Activated CD4-positive, alpha-beta T cell treated with anti-CD3 and anti-CD28 coated beads, Interleukin-2, amount 50 U/mL, for 16 hours (primary cell): ENCODE measurements at places on chromosomes 11 and 22.
A peak's percentile ranks its signal among the peaks of the same experiment; 100 is the strongest.

- no peak for DNase-seq
Measured at GRCh38 chr11:117905524-117905923, 23.7 kb downstream of the TMPRSS13 start.

- DNase-seq = no peak
Measured at GRCh38 chr11:76753449-76753848, 29.7 kb upstream of the TSKU start.

DNA sequence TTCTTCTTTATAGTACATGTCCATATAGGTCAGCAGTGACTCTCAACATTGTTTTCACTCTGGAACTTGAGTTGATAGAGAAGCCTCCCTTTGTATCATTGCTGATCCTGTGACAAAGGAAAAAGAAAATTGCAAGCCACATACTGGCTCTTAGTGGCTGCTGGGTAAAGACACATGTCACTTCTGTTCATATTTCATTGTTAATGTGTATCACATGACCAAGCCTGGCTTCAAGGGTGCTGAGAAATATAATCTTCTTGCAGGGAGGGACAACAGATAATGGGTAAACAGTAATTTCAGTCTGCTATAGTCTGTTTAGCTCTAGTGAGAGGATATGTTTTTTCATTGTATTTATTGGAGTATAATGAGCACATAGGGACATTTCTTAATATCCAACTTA lies 173.3 kb downstream of the PGR start:
- DNase-seq = no peak

- DNase-seq = no peak
Measured at GRCh38 chr11:74896311-74896710, 52.6 kb downstream of the XRRA1 start.

DNA sequence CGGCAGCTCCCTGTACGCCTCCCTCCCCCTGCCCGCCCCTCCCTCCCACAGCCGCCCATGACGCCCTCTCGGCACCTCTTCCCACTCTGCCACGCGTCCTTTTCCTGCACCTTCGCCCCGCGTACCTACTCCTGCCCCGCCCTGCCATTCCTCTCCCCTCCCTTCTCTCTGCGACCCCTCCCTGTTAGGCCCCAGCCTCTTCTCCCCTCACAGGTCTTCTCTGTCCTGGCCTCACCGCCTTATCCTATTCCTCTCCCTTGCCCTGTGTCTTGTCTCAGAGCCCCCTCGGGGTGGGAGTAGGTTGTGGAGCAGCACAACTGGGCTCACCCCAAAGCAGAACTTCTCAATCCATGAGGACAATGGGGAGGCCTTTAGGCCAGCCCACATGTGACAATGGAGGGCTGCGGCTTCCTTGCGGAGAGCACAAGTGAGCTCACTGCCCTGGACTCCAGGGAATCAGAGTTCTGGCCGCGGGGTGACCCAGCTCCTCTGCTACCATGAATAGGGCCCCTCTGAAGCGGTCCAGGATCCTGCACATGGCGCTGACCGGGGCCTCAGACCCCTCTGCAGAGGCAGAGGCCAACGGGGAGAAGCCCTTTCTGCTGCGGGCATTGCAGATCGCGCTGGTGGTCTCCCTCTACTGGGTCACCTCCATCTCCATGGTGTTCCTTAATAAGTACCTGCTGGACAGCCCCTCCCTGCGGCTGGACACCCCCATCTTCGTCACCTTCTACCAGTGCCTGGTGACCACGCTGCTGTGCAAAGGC lies 539 bp downstream of the SLC35C1 start:
- peak; percentile 8 for DNase-seq

- no peak for DNase-seq
Measured at GRCh38 chr11:120188371-120188770, 22.5 kb upstream of the OAF start.

- no peak for DNase-seq
Measured at GRCh38 chr11:120903686-120904085, 120.2 kb upstream of the TBCEL start.

DNA sequence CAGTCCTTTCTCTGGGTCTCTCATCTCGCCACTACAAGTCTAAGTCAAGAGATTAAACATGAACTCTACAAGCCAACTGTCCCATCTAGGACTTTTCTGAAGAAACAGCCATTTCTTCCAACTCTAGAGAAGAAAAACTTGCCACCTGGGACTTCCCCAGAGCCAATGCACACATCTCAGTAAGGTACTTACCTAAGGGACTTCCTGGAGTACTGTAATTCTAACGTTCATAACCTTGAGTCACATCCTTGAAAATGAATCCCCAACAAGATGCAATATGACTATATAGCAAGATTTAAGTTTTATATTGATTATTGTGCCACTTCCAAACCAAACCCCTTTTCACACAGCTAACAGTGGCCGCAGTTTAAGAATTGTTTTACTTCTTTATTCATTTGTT lies 11.9 kb upstream of the ISX start:
- DNase-seq = peak; percentile 40

- DNase-seq = peak; percentile 80
Measured at GRCh38 chr22:50190941-50191741, 5.4 kb downstream of the TRABD start.

DNA sequence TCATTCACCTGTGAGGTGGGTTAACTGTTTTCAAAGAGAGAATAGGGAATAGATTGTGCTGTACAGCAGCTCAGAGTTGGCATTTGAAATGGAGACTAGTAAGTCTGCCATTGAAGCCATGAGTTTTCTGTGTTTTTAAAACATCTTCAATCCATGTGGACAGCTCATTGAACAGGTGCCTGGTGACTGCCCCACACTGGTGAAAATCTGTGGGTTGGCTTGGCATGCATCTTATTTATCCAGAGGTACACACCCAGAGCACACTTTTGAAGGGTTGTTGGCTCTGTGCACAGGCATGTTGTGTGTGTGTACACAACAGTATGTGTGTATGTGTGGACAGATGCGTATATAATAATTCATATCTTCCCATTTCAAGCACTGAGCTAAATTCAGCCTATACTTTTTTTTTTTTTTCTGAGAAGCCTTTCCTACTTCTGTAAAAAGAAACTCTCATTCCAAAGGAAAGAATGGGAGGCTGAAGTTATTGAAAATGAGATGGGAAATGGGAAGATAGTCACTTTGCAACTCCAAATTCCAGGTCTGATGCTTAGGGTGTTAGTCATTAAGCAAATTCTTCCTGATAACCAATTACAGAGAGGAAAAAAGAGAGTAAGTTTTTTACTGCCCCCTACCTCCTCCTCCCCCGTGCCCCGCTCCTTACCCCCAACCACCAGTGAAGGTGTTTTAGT lies 7.0 kb upstream of the LYVE1 start:
- no peak for DNase-seq

DNA sequence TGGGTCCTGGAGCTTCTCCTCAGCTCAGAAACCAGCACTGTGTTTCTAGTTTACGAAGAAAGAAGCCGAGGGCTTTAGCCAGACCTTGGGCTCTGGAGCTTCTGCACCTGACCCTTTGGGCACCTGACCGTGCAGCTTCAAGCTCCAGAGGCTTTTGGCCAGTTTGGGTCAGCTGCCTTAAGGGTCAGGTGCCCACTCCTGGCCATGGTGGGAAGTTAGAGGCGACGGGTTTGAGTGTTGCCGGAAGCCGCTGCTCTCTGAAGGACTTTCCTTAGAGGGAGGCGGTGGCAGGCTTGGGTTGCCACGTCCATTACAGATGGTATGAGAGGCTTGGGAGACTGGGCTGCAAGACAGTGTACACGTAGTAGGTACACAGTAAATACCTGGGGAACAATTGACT lies 52.3 kb downstream of the PISD start:
- no peak for DNase-seq

GRCh38 chr22:47457021-47457420 lies 694.6 kb downstream of the TBC1D22A start:
- no peak for DNase-seq

- DNase-seq = no peak
Measured at GRCh38 chr22:47328550-47329243, 566.2 kb downstream of the TBC1D22A start.

GRCh38 chr22:20089977-20090729 lies 10.1 kb downstream of the DGCR8 start:
- DNase-seq = no peak

DNA sequence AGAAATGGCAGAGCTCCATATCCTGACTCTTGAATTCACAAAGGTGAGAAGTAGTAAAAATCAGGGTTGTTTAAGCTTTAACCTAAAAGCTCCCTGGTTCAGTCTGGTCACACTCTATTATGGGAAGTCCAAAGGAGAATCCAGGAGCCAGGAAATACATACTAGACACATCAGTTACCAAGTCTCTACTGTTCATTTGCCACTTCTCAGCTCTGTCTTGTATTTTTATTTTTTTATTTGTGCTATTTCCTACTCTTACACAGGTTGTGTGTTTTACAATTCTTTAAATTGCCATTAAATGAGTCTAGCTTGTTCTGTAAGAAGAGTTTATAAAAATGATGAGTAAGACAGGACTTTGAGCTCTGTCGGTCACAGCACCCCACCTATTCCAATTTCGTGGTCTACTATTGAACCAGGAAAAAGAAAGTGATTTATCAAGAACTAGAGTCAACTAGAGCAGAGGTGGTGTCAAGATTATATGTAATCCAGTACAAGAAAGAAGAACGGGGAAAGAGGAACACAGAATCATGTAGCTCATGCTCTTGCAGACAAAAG lies 9.7 kb downstream of the MS4A12 start:
- DNase-seq = no peak

DNA sequence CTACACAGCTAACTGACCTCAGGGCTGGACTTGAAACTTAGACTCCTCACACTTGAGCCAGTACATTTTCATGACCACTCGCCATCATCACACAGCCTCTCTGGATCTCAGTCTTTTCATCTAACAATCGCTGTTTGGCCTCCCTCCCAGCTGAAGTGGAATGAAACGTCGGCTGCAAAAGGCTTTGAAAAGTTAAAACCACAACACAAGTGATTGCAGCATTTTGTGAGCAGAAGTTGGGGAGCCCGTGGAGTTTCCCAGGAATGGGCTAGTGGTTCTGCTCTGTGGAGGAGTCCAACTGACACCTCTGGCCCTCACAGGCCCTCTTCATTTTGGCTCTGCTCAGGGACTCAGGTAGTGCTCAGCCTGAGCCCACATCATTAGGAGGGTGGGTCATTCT lies 35.9 kb upstream of the TRIM29 start:
- DNase-seq = no peak

- DNase-seq = no peak
Measured at GRCh38 chr11:76670485-76671236, at the start of gene LRRC32. TSS of gene LRRC32 (minus strand) at chr11:76670747. CDS start at chr11:76665954, 4,793 bp downstream.

DNA sequence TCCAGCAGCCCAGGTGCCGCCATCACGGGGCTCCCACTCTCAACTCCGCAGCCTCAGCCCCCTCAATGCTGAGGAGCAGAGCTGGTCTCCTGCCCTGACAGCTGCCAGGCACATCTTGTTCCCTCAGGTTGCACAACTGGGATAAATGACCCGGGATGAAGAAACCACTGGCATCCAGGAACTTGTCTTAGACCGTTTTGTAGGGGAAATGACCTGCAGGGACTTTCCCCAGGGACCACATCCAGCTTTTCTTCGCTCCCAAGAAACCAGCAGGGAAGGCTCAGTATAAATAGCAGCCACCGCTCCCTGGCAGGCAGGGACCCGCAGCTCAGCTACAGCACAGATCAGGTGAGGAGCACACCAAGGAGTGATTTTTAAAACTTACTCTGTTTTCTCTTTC lies at the start of gene SAA1:
Gene SAA1 (plus strand): TSS at position 316 of the 400 bp plus-strand sequence. CDS start 624 bp downstream, outside the sequence.
- no peak for DNase-seq

- DNase-seq = no peak
Measured at GRCh38 chr11:8252388-8252787, 11.3 kb downstream of the LMO1 start.

- DNase-seq = no peak
Measured at GRCh38 chr22:41595703-41596102, 6.1 kb upstream of the PMM1 start.

- no peak for DNase-seq
Measured at GRCh38 chr11:27649800-27650199, 50.5 kb downstream of the BDNF start.

DNA sequence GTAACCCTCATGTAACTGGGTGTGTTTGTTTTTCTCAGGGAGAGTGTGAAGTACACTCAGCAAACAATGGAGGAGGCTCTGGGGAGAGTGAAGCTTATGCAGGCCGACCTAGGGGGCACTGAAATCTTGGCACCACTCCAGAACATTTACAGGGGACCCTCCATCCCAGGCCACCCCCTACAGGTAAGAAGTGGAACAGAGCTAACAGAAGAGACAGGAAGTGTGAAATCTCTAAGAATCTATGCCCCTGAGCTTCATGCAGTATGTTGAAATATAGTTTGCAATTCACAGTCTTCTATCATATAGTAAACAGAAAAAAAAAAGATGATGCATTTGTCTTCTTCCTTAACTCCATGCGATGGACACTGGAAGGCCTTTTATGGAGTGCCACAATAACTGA lies 8.4 kb downstream of the VWA5A start:
- DNase-seq = no peak
